ENCODE measurements at places on chromosomes 3 and 15.

DNA sequence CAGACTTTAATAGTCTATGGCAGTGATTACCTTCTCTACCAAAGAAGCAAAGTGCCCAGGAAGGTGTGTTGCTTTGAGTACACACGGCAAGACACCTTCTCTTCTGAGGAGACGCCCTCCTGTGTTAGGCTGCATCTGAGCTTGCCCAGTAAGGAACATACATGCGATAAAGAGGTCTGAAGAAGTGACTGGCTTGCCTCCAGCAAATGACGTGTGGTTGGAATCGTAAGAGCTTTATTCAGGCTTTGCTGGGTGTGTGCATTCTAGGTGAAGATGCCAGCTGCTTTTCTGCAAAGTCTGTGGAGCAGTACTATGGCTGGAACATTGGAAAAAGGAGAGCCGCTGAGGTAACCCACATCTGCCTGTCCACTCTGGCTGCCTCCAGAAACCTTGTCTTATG, 22.4 kb downstream of the MAP6D1 start:
- DNase-seq, result no peak

DNA sequence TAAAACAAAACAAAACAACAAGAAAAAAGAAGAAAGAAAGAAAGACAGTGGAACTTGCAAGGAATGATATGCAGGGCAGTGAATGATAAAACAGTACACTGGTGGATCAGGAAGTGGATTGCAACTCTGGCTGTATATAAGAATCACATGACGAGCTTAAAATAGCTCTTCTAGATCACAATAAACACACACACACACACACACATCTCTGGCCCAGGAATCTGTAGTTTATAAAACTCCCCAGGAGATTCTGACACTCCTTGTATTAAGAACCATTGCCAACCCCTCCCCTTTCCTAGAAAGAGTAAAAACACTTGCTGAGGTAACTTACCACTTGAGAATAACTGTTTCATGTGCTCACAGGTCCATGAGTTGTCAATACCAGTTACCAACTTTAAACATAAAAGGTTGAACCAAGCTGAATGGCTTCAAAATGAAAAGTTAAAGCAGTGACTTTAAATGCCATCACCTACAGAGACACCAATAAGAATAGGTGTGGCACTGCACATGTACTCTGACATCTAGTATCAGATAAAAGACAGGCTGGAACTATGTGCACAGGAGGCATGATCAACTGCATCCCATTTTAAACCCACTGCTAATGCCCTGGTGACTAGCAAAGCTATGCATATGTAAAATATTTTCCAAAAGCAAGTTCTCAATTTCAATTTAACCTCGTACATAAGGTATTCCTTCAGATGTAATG, 3.9 kb downstream of the CPOX start:
- no peak for DNase-seq

DNA sequence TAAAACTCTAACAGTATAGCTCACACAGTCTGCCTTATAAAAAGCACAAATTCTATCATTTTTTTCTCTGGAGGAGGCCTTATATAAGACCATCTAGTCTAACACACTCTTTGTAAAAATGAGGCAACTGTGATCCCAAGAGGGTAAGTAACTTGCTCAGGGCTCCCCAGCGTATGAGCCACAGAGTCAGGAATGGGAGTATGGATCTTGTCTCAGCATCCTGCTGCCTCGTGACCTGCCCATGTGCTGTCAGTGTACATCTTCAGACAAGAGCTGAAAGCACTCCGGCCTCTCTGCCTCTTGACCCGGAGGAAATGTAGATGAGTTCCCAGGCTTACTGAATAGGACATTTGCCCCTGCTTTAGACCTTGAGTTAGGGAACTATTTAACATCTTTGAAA, 28.4 kb upstream of the MEF2A start:
- DNase-seq, result no peak

DNA sequence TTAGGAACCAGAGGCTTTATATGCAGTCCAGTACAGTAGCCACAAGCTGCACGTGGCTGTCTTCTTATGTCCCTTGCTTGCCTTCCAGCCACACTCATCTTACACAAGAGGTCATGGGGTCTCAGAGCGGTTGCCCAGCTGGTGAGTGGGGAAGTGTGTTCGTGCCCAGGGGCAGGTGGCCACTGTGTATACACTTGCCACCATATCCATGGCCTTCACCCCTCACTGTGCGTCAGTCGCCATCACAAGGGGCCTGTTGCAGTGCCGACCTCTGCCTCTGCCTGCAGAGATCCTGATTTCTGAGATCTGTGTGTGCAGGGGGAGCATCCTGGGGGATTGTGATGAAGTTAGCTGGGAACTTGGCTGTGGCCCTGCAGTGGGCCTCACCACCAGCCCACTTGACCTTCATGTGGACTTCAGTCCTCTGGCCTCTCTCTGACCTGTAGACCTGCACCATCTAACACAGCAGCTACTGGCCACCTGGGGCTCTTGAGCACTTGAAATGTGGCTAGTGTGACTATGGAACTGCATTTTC, 43.1 kb upstream of the SACM1L start:
- DNase-seq, result no peak

DNA sequence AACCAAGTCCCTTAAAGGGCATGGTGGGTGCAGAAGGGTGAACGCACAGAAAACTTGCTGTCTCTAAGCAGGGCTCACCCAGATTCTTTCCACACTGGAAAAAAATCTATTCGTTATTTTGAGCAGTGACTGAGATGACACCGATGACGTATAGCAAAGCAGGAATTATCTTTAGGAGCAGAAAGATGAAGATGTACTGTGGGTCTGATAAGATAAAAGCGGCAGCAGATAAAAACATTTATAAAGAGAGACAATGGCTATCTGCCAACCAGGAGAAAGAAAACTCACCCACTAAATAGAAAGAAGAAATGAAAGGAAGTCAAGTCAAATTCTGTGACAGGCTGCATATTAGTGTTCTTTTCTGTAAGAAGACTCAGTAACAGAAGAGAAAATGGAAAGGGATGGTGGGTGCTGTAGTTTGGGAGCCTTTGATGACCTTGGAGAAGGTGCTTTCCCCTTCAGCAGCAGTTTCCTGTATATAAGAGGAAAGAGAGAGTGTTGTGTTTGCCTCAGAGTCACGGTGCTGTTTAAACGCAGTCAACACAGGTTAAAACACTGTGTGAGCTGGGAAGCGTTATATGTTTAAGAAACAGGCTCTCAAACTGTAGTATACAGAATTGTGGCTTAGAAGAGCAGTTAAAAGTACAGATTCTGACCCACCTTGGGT, 111.6 kb downstream of the AQP9 start:
- DNase-seq, result no peak

DNA sequence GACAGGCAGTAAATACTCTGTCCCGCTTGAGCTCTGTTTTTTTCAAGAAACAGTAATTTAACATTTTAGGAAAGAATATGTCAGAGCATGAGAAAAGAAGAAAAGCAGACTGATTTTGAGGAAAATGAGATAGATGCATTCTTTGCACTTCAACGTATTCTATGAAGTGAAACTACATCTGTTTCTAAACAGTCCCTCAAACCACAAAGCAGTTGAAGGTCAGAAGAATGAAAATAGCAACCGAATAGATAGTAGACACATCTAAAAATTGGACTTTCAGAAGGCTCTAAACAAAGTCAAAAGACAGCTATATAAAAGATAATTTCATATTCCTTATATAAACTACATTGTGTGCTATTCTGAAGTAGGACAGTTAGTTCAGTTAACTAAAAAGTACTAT, 172.6 kb upstream of the LRRC3B start:
- no peak for DNase-seq

DNA sequence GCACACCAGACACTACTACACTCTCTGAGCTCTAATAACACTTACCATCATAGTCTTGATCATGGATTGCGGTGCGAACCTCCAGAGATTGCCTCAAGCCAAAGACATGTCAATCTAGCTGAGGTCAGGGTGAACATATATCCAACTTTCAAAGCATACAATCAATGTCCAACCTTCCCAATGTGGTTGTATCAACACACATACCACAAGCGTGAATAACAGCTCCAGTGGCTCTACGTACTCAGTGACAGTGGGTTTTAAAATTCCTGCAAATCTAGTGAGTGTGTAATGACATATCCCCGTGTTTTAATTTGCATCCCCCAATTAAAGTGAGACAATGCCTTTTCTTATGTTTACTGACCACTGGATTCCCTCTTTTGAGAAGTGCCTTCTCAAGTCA, 29.6 kb downstream of the SFMBT1 start:
- DNase-seq, result no peak

GRCh38 chr15:62985768-62986167, 56.8 kb upstream of the TPM1 start:
- DNase-seq, result no peak

- no peak for DNase-seq
Observed at GRCh38 chr3:42226470-42227425, 39.2 kb downstream of the CCK start.

DNA sequence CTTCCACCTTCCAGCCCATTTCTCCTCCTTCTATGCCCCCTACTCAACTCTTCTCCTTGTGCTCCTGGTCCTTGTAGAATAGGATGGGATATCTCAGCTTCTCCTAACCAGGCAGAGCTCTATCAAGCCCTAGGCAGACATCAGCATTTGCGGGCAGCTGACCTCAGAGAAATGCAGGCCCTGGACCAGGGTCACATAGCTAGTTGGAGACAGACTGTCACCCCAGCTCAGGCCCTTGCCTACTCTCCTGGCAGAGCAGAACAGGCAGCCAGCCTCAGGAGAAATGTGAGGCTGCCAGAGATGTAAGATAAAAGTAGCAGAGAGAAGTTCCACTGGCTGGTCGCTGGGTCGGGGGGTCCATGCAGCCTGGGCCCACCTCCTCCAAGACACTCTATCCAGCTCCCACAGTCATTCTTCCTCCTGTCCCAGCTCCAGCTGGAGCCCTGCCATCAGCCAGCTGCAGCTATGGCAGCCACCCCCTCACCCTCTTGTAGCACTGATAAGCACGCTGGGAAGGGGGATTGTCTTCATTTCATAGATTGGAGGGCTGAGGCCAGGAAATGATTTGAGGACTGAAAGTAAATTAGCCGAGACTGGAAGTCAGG, 4.0 kb downstream of the CYP8B1 start:
- no peak for DNase-seq

DNA sequence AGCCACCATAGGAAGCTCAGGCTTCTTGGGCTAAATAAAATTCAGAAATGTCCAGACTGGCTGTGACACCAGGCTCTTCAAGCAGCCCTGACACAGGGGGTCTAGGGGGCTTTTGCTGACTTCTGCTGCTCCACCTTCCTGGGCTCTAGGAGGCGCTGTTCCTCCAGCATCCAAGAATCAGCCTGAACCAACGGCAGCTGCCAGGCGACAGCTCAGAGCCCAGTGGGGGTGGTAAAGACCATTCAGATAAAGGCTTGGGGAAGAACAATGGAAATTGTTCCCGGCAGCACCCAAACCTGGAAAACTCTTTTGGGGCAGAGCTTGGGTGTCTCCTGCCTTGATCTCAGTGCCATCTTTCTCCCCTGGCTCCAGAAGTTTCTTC, 21.6 kb upstream of the PSTPIP1 start:
- DNase-seq, result no peak

DNA sequence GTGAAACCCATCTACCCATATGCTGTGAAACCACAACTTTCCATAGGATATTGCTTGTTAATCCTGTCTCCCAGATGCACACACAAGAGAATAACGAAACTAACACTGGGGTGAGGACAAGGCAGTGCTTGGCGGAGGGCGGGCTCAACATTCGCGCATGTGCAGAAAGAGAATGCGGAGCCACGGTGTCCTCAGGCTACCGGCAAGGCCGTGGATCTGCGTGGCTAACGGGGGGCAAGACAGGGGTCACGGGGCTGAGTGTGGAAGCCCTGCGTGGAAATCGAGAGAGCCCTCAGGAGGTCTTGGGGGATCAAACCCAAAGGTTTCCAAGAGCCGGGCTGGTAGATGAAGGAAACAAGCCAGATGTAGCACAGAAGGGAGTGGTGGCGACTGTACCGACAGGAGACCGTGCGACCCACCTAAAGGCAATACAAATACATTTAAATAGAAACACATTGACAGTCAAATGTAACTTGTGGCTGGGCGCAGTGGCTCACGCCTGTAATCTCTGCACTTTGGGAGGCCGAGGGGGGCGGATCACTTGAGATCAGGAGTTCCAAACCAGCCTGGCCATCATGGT, 48.5 kb upstream of the TRA2B start:
- no peak for DNase-seq

- no peak for DNase-seq
Observed at GRCh38 chr3:134407239-134407625, 33.0 kb upstream of the AMOTL2 start.

DNA sequence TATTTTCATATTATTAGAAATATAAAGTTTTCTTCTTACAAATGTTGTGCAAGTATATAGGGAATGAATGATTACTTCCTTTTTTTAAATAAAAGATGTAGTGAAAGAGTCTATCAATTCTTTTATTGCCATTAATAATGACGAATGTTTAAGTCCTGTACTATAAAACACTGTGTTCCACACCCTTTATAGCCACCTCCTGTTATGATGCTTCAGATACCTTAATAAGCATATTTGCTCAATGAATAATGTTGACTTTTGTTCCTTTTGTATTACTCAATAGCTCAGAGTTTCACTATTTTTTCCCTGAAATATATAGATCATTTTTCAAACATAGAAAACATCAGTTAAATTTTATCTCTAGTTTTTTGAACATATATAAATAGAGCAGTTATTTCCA, 378.2 kb upstream of the THBS1 start:
- DNase-seq, result no peak

DNA sequence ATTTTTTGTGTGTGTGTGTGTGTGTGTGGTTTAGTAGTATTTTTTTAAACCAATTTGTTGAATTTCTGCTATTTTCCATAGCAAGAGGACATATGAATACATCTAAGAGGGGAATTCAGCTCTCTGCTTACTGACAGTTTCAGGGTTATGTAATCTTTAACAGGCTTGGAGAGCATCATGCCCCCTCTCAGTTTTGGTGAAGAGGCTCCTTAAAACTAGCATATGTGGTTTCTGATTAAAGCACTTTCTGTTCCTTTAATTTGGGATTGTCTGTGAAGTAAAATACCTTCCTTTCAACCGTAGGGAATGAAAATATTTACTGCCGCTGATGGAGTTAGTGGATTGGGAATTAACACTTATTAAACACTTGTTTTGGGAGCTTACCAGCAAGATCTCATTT, 19.4 kb upstream of the NFKBIZ start:
- no peak for DNase-seq

DNA sequence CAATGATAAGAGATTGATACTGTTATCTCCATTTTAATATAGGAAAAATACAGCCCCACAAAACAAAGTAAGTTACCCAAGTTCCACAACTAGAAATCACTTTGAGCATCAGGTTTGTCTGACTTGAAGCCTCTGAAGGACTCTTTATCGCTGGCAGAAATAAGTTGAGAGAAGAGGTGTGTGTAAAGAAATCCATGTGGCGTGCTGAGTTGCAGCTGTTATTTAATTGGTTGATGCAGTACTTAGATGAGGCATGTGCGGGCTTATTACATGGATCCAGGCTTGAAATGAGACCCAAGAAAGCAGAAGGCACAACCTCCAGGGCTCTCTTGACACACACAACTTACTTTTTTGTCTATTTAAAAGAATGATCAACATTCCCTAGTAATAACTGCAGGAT, 221.3 kb downstream of the PDZRN3 start:
- DNase-seq, result no peak

DNA sequence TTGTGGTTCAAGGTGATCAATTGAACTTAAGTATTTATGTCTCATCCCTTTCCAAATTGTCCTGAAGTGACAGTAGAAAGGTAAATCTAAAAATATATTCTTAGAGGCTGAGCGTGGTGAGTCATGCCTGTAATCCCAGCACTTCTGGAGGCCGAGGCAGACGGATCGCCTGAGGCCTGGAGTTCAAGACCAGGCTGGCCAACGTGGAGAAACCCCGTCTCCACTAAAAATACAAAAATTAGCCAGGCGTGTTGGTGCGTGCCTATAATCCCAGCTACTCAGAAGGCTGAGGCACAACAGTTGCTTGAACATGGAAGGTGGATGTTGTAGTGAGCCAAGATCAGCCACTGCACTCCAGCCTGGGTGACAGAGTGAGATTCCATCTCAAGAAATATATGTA, 226.6 kb downstream of the DPH6 start:
- no peak for DNase-seq

Measured in T47D (cell line).